Mesendoderm (in vitro differentiated cells): ENCODE measurements at places on chromosomes 3 and 15.

DNA sequence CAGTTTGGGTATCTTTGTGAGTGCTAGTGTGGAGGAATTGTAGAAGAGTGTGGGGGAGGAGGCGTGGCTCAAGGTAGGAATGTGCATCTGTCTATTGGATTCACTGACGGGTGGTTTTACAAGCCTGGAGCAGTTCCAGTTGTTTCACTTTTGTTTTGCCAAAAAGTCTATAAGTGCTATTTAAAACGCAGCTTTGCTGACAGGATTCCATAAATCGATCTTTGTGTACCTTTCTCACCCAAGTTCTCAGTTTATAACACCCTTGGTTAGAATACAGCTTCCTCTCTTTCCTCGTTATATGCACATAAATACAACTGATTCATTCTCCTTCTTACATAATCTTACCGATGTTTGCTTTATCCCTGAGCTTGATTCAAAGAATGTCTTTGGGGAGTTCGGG is 123.2 kb upstream of the UBE2E2 start:
- no peak for DNase-seq

DNA sequence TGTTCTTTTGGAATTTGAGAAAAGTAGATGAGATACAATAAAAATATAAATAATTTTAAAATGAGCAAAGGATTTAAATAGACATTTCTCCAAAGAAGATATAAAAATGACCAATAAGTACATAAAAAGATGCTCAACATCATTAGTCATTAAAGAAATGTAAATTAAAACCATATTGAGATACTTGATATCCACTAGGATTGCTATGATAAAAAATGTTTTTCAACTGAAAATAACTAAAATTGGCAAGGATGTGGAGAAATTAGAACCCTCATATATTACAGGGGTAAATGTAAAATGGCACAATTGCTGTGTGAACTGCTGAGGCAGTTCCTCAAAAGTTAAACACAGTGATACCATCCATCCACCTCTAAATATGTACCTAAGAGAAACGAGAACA is 38.8 kb downstream of the LRRFIP2 start:
- no peak for DNase-seq

- no peak for DNase-seq
These were observed 1.3 kb downstream of the CAV3 start for GRCh38 chr3:8734908-8735307.

DNA sequence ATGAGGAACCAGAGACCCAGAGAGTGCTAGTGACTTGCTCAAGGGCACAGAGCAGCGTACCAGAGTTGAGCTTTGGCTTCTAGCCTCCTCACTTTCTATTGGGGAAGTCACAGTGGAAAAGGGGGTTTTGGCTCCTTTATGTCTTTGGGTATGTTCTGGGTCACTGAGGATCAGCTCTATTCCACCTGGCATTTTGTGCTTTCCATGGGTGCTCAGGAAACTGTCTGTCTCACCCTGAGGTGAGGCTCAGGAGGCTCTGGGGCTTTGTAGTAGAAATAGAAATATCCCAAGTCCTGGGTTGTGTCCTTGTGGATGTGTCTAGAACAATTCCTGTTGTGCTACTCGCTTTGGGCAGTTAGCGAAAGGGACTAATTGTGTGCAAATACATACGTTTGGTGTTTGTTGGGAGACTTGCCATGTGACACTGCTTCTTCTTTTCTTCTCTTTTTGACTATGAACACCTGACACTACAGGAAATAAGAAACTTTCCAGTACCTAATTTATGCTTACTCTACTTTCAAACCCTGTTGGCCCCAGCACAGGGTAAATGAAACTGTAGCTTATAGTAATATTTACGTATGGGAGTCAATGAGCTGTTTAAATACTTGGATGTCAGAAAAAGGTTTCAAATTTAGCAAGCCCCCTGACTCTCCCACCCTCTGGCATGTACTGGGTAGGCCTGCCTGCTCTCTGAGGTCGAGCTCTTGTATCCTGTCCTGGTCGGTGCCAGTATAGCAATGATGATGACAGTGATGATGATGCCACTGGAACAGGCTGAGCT is 35.6 kb downstream of the SMAD3 start:
- no peak for DNase-seq

DNA sequence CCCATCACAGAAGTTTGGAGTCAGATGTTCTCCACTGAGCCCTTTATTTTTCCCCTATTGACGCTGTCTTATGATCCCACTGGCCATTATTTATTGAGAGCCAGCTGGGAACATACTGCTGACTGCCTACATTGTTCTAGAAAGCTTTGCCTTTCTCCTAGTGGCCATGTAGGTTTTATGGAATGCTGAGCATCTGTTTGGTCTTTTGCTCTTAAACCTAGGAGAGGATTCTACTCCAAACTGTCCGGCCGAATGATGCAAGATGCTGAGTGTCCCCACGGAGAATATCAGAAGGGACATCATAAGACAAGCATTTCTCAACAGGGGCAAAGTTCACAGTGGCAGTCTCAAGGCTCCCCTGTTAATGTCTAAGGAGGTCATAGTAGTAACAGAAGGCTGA is 171.4 kb downstream of the ARRDC4 start:
- no peak for DNase-seq

DNA sequence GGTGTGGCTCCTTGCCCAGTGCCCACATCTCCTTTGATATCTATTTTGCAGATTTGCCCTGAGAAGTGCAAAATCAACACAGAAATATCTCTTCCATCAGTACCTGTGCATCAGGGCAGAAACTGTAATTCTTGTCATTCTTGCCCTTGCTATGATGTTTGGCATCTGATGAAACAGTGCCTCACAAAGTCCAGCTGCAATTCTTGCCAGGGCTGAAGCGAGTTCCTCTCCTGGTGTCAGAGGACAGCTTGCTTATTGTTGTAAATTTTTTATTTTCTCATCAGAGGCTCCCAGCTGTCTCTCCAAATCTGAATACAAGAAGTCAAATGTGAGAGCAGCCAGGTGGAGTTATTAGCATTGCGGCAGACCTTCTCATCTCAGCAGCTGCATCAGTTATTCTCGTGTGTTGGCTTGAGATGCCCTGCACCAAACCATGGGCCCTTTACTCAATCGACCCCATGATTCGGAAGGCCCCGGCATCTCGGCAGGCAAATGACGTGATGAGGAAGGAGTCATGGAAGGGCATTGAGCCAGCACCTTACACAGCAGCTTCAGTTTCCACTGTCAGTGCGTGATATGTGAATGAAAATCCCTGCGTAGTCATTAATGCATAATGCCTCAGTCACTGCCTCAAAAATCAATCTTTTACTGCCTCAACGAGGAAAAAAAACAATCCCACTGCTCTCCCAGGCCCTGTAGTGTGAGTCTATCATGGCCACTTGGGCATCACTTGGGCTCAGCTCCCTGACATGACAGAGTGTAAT is 93.4 kb downstream of the CCNL1 start:
- no peak for DNase-seq

- DNase-seq, result no peak
These were observed 31.0 kb downstream of the CFAP91 start for GRCh38 chr3:119733812-119734211.
